ENCODE measurements at places on chromosomes 7 and 10.

GRCh38 chr10:87658858-87659555 is 671 bp upstream of the PAPSS2 start:
- DNase-seq = peak; percentile 79

- no peak for DNase-seq
Measured at GRCh38 chr7:2444476-2444875, 31.7 kb downstream of the GRIFIN start.

DNA sequence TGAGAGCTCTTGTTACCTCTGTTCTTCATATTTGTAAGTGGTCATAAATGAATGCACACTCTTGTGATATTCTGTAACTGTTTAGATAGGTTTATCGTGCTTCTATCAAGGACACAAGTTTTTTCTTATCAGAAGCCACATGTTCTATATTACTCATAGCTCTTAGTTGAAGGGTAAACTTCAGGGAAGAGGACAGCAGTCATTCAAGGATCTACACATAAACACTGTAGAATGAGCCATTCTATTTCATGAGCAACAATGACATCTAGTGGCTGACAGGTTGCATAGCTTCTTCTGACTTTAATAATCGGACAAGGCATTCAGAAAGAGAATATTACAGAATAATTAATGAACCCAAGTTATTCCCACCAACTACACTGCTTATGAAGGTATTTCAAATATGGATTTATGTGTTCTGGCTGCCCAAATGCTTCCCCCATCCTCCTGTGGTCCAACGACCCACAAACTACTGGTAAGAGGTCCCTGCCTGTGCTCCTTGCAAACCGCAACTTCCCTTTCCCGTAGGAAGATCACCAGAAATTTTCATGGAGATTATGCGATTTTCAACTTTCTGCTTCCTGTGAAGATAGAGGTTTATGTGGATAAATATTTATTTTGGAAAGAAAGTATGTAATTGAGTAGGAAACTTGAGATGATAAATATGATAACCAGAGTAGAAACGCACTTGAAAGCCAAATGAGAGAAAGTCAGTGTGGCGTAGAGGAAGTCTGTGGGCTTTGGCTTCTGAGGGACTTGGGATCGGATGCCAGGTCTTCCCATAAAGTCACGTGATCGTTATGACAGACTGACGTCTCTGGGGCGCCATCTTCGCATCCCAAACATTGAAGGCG is 16.8 kb upstream of the ABCB5 start:
- no peak for DNase-seq

GRCh38 chr10:116263870-116264655 is 8.9 kb downstream of the GFRA1 start:
- no peak for DNase-seq

- no peak for DNase-seq
Measured at GRCh38 chr10:31030800-31031199, 865 bp downstream of the ZNF438 start.

GRCh38 chr10:69352569-69353264 is 64.0 kb downstream of the TACR2 start:
- no peak for DNase-seq

- no peak for DNase-seq
Measured at GRCh38 chr10:44261296-44261695, 123.6 kb downstream of the CXCL12 start.

DNA sequence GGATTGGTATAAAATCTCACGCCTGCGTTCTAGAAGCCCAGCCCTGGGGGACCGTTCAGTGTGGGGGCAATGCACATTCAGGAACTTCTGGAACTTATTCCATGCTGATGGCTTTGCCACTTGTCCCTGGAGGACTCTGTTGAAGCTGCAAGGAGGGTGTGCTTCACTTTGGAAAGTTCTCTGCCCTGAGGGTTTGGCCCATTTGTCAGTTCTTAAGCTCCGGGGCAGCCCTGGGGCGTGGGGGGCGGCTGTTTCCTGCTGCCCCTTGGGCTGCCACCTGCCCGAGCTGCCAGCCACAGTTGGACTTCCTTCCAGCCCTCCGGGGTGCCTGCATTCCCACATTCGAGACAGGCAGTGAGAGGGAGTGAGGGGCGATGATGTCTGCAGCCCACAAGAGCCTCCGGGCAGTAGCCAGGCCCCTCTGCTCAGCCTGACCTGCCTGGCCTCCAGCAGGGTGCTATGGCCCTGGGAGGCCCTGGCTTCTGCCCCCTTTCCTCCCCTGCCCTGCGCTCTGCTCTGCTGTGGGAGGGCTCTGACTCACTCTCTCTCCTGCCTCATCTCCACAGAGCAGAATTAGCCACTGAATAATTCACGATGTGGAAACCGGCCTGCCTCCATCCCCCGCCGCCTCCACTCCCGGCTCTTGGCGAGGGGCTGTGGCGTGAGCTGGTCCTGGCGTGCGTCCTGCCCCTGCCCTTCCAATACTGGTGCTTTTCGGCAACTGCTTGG is 1.9 kb downstream of the TTYH3 start:
- no peak for DNase-seq

GRCh38 chr10:29730458-29730857 is 95.7 kb upstream of the SVIL start:
- no peak for DNase-seq

- DNase-seq = no peak
Measured at GRCh38 chr10:32995751-32996150, 37.7 kb upstream of the ITGB1 start.

DNA sequence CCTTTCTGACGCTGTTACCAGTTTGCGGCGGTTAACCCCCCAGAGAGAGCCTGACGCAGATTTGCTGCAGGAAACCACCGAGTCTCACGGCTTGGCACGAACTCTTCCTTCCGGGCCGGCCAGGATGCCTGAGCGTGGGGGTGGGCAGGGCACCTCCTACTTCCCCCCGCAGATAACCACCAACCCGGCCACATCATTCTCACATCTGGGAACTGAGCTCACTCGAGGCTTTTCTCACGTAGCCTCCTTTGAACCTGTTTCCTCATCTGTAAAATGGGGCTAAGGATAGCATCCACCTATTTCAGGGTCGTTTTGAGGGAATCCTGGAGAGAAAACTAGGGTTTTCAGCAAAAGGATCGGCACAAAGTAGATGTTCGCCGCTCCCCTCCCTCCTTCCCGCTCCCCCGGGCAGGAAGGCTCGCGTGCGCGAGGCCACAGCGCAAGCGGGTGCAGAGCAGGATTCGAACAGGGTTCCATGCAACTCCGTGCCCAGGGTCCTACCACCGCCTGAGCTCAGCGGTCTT is 23.6 kb downstream of the DDIT4 start:
- DNase-seq = no peak

DNA sequence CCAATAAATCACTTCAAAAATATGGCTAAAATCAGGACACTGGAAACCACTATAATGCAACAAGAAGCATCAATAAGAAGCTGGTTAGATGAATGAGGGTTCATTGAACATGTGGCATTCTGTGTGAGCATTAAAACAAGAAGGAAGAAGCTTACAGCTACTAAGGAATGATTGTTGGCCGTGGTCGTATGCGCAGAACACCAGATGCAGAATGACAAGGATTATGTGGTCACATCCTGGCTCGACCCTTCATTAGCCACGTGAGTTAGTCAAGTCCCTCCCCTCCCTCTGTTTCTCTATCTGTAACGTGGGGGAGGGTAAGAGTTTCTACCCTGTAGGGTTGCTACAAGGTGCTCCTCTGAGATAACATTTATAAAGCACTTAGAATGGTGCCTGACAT is 174.3 kb downstream of the ADAM12 start:
- DNase-seq = no peak

- no peak for DNase-seq
Measured at GRCh38 chr10:15860692-15861201, 440 bp upstream of the MINDY3 start.

GRCh38 chr10:101986624-101986971 is 69.4 kb downstream of the ARMH3 start:
- no peak for DNase-seq

- no peak for DNase-seq
Measured at GRCh38 chr7:272631-273030, 17.3 kb upstream of the FOXL3 start.

DNA sequence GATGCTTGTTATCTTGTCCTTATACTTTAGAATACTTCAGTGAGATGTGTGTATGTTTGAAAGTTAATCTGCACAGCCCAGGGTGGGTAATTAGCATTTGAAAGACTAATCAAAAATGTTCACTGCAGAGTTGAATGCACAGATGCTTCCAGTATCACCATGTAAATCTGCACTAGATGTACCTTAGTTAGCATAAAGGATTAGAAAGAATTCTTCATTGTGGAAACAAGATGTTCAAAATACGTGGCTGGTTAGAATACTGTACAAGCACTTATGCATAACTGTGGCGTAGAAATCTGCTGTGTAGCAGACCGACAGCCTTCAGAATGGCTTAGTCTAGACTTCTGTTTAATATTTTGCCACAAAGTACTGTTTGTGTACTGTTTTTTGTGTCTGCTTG is 2.2 kb upstream of the TMEM168 start:
- DNase-seq = no peak

GRCh38 chr7:151501676-151502075 is 18.0 kb downstream of the RHEB start:
- DNase-seq = no peak

- no peak for DNase-seq
Measured at GRCh38 chr7:35760143-35760745, 40.6 kb upstream of the SEPTIN7 start.

GRCh38 chr7:155412416-155413253 is 45.3 kb upstream of the EN2 start:
- DNase-seq = peak; percentile 79

GRCh38 chr7:47724335-47724982 is 142.5 kb upstream of the TNS3 start:
- DNase-seq = peak; percentile 51

- DNase-seq = no peak
Measured at GRCh38 chr7:82705517-82706260, 262.1 kb upstream of the CACNA2D1 start.

DNA sequence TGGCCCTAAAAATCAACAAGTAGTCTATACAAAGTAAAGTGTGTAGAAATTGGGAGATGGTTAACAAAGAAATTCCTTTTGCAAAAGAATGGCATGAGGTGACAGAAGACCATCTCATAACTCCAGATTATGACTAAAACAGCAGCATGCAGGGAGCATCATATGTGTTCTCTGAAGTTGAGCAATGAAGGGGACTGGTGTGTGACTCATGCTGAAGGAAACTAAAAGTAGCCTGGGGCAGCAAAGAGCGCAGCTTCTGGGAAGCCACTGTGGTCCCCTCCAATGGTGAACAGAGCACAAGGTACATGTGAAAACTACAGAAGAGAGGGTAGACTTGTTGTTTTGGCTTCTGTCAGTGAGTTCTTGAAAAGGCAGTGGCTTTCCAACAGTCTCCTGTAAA is 133.4 kb downstream of the MACC1 start:
- DNase-seq = no peak

Data from H9 (cell line).